Activated CD4-positive, alpha-beta T cell treated with anti-CD3 and anti-CD28 coated beads, Interleukin-2, amount 50 U/mL, for 24 hours (primary cell): ENCODE measurements at places on chromosomes 4 and X.

- no peak for DNase-seq
Observed at GRCh38 chr4:17018013-17018412, 119.6 kb upstream of the LDB2 start.

DNA sequence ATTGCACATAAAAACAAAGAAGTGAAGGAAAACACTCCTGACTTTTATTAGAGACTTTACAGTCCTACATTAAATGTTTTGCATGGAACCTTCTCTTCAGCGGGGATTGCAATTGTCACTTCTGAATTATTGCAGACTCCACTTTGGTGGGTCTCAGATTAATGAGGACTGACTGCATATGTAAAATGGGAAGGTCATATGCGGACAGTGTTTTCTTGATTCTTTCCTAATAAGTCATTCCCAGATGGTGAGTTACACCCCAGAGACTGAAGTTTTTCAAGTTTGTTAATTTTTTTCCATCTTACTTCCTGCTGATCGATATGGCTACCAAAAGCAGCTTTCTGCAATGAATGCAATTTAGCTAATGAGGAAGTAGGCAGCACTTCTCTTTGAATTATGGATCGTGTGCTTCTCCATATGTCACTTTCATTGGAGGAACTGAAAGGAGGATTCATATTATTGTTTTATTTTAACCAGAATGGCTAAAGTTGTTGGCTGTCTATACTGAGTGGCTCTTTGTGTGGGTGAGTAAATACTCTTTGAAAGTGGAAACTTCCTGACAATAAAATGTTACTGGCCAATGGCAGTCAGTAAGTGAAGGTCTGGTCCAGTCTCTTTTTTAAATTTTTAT lies 119.3 kb upstream of the CLNK start:
- no peak for DNase-seq

DNA sequence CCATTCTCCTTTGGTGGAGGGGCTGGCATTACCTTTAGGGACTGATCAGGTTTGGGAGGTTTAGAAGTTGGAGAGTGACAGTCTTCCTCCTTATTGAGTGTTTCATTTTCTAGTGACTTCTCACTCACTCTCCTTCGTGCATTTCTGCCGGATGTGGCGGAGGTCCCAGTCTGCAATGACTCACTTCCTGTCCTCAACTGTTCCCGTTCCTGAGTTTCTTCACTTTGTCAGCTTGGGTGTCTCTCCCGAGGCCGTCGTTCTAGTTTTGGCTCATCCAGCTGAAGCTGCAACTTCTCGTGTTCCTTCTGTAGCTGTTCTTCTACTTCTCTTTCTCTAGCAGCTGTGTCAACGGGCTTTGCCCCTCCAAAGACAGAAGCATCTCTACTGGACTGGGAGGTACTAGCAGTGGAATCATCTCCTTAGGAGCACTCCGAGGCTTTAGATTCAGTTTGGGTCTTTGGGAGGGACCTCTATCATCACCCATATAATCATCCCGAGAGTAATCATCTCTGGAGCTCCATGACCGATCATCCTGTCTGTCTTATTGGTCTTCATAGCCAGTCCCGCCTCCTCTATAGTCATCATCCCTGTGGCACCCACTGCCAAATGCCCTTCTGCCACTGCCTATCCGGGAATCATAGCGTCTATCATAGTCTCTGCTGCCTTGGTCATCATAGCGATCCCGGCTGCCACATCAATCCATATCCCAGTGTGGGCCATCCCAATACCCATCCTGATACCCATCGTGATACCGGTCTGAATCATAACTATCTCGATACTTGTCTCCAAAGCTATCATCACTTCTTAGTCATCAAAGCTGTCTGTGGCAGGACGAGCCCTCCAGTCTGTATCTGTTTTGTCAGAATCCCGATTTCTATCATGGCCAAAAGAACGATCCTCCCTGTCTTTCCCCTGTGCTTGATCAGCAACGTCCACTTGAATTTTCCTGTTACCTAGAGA lies 35.3 kb upstream of the VSIG4 start:
- no peak for DNase-seq

GRCh38 chrX:148929686-148930085 lies 429.3 kb downstream of the AFF2 start:
- no peak for DNase-seq

- DNase-seq: no peak
Observed at GRCh38 chrX:129593137-129593536, 53.1 kb downstream of the OCRL start.

DNA sequence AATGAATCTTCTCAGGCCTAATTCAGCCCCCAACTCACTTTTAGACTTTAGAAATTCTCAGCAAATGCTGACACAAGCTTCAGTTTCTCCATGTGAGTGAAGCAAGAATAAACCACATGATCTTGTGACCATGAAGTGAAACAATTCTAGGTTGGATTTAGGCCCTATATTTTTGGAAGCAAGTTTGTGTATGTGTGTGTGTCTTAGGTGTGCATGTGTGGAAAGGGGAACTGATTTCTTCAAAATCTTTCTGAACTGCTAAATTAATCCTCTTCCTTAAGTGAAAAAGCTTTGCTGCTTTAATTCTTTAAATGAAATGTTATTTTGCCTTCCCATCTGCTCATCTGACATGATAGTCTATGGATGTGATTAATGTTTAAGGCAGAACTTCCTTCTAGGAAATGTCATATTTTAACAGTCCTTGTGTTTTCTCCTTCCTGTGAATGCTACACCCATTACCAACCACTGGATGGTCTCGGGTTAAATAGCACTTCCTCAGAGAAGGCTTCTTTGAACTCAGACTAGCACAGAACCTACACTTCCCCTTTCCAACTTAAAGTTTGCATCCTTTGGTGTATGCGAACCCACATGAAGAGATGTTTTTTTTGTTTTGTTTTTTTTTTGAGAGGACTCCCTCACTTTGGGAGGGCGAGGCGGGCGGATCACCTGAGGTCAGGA lies 1.2 kb upstream of the TMEM144 start:
- DNase-seq: no peak

GRCh38 chrX:9337046-9337445 lies 127.8 kb upstream of the TBL1X start:
- no peak for DNase-seq

- no peak for DNase-seq
Observed at GRCh38 chr4:37320513-37321235, 76.1 kb downstream of the NWD2 start.

DNA sequence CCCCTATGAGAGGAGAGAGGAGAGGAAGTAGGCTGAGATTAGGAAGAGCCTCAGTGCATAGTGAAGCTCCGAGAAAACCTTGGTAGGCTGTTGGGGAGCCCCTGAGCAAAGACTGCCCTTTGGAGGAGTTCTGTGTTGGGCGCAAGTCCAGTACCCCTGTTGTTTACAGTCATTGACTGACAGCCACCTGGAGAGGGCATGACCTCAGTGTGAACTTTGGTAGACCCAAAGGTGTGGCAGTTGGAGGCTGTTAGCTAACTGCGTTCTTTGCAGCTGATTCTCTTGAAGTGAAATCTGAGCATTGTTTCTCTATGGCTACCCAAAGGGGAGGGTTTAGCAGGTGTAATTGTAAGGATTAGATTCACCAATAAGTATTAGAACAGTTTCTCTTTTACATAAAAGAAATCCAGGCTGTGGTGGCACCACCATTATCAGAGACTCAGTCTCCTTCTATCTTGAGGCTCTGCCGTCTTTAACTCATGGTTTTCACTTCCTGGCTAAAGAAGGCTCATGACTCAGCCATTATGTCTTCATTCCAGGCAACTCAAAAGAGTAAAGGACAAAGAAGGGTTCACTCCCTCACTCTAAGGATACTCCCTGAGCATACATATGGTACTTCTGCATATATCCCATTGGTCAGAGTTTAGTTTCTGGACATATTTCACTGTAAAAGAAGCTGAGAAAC lies 33.4 kb downstream of the ANXA3 start:
- no peak for DNase-seq

DNA sequence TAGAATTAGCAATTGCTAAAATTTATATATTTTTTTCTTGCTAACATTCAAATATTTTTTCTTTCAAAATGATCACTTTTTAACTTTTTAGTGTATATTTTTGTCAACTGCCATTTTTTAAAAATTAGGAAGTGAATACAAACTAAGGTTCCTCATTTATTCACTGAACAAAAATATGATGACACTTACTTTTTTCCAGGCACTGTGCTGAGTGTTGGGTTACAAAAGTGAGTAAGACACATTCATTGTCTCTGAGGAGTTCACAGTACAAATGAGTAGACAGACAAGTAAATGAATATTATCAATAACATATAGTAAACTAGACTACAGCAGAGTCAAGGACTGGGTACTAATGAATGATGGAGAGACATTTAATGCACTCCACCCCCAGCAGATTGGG lies 543.5 kb downstream of the PDHA2 start:
- no peak for DNase-seq

GRCh38 chr4:123444290-123444731 lies 47.7 kb downstream of the SPRY1 start:
- no peak for DNase-seq

DNA sequence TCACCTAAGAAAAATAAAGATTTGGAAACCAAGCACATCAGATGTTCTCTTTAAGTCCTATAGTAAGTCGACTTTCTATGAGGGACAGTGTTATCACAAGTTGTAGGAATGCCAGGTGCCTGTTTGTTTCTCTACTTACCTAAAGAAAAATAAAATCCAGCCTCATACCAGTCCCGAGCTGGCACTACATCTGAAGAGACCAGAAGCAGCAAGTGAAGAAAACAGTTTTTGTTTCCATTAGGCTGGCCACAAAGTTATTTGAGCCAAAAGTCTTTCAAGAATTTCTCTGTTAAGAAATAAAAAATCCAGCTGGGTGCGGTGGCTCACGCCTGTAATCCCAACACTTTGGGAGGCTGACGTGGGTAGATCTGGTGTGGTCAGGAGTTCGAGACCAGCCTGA lies 10.8 kb upstream of the PPARGC1A start:
- no peak for DNase-seq

DNA sequence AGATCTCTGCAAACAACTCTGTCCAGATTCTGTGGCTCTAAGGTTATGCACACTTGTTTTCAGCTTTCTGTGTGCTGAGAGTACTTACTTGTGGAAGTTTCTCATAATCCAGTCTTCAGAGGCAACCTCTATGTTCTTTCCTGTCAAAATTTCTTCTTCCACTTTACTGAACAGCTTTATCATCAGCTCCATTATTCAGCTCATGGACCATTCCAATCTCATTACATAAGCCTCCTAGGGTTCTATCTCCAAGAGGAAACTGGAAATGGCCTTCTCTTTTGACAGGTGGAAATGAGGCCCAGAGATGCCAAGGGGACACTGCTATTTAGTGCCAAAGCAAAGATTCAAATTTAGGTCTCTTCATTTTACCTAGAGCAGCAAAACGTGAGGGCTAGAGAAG lies 61.3 kb downstream of the CHRDL1 start:
- DNase-seq: no peak

- no peak for DNase-seq
Observed at GRCh38 chr4:56575820-56576429, 70.3 kb downstream of the ARL9 start.

DNA sequence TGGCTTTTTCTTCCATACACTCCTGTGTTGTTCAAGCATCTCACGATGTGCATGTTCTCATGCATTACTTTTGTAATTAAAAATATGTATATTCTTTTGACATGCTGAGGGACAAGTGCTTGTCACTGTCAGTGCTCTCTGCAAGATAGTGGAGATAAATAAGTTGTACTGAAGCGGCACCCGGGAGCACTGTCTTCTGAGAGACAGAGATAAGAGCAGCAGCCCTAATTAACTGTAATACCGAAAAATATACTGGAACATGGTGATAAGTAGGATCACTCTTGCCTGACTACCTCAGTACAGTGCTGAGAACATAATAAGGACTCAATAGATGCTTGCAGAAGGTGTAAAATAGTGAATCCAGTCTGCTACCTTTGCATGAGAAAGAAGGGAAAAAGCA lies 9.4 kb upstream of the GPR173 start:
- no peak for DNase-seq

- DNase-seq: no peak
Observed at GRCh38 chrX:66015152-66015831, 24.6 kb downstream of the VSIG4 start.

- no peak for DNase-seq
Observed at GRCh38 chr4:123599920-123600810, 203.6 kb downstream of the SPRY1 start.

- DNase-seq: no peak
Observed at GRCh38 chrX:78527818-78528217, 131.3 kb downstream of the RTL3 start.

DNA sequence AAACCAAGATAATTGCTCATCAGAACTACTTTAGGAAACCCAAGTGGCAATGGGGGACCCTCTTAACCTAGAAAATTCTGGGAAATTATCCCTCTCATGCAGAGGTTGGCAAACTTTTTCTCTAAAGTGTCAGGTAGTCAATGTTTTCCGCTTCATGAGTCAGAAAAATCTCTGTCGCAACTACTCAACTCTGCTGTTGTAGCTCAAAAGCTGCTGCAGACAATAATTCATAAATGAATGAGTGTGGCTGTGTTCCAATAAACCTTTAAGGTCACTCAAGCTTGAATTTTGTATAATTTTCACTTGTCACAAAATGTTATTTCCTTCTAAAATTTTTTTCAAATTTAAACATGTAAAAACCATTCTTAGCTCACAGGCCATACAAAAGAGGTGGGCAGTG lies 193.4 kb upstream of the MID1 start:
- DNase-seq: no peak

GRCh38 chr4:140579278-140579677 lies 10.5 kb upstream of the UCP1 start:
- DNase-seq: no peak

DNA sequence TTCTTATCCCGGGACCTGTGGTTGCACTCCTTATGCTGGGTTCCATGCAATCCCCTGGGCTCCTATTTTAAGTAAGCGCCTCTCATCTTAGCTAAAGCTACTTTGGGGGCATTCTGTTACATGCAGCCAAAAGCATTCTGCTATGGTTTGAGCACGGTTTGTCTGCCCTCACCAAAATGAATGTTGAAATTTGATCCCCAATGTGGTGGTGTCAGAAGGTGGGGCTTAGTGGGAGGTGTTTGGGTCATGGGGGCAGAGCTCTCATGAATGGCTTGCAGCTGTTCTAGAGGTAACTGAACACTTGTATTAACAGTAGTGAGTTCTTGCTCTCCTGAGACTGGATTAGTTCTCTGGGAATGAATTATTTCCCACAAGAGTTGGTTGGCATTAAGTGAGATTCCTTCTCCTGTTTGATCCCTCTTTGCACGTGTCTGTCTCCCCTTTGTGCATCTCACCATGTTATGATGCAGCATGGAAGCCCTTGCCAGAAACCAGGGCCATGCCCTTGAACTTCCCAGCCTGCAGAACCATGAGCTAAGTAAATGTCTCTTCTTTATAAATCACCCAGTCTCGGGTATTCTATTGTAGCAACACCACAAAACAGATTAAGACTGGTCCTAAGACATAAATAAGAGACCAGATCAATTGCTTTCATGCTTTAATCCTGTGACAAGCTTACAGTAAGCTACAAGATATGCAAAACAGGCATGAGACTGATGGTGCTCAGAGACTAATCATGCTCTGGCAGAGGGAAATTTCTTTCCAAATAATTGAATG lies 141.8 kb downstream of the TSPAN5 start:
- DNase-seq: no peak

- DNase-seq: no peak
Observed at GRCh38 chrX:123298026-123298425, 113.9 kb downstream of the GRIA3 start.

- no peak for DNase-seq
Observed at GRCh38 chr4:152207378-152207720, 328.5 kb downstream of the FBXW7 start.
